ENCODE measurements at places on chromosomes 16 and 17. TPM values are rescaled to one million over a fixed set of nuclear protein-coding genes. Genes with fewer than 3 reads are reported as not detected.

The RNF227 gene
- 2.7 TPM for polyA plus RNA-seq

DNA sequence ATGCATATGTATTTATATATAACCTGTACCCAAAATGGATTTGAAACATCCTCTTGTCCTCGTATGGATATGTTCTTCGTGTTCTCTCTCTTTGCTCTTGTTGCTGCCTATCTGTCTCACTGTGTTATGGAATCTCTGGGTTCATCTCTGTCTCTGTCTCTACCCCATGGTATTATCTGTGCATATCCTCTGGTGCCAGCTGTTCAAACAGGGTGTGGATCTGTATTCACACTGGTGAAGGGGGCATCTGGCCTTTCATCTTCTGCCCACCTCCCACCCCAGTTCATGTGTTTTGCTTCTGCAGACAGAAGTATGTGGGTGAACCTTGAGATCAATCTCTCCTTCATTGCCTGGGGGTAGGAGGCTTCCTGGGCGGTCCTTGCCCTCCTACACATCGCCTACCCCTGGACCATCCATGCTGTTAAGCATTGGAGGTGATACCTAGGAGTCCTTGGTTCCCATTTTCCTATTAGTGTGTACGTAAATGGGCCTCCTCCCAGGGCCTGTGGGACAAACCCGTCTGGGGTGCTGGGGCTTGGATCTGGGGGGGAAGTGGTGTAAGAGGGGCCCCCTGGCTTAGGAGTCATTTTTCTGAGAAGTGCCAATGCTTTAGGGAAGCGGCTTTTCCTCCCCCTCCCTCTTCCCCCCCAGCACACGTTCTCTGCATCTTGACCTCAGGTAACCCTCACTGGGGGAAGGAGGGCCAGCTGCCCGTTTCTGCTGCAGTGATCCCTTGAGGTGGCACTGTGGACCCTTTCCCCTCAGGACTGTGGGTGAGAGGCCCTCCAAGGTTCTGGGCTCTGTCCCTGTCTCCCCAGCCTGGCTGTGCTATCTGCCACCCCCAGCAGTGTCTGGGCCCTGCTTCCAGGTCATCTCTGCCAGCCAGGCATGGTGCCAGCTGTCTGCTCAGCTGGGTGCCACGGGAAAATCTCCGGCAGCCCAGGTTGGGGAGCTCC, 21.1 kb downstream of the RARA start:
- DNase-seq: peak; percentile 63

DNA sequence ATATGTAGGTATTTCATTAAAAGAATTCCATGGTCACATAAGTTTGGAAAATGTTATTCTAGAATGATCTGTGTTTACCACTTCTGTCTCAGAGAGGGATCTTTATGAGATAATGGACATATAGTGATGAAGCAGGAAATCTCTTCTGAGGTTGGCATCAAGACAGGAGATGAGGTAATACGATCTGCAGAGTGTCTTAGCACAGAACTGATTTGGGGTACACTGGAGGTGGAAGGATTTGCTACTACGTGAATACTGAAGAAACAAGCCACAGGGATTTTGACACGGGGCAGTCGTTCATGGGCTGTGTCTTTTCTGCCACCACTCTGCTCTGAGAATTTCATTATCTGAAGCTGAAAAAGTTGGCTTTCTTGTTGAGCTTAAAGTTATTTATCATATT, 5.5 kb downstream of the CBFB start:
- DNase-seq: no peak

DNA sequence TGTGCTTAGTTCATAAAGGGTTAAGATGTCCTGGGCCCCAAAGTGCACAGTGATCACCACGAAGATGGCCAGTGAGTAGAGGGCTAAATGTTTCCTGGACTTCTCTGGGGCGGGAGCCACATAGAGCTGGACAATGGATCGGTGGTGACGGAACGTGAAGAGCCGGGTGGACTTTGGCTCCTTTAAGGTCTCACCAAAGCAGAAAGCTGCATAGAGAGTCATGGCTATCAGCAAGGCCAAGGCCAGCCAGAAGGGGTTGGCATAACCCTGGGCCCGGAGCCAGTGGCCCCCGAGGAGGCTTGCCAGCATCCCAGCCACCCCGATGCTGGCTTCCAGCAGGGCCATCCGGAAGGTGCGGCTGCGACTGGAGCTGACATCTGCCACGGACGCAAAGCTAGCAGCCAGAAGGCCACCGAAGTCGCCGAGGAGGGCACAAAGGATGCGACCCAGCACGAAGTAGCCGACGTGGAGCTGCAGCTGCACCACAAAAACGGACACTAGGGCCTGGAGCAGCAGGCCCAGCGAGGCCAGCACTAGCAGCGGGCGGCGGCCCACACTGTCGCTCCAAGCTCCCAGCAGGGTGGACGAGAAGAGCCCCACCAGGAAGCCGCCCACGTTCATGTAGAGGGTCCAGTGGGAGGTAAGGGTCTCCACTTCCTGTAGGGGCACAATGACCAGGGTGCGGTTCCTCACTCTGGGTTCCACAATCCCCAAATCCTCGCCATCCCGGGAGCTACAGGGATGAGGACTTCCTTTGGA, 1.0 kb downstream of the SLC46A1 start:
- no peak for DNase-seq

DNA sequence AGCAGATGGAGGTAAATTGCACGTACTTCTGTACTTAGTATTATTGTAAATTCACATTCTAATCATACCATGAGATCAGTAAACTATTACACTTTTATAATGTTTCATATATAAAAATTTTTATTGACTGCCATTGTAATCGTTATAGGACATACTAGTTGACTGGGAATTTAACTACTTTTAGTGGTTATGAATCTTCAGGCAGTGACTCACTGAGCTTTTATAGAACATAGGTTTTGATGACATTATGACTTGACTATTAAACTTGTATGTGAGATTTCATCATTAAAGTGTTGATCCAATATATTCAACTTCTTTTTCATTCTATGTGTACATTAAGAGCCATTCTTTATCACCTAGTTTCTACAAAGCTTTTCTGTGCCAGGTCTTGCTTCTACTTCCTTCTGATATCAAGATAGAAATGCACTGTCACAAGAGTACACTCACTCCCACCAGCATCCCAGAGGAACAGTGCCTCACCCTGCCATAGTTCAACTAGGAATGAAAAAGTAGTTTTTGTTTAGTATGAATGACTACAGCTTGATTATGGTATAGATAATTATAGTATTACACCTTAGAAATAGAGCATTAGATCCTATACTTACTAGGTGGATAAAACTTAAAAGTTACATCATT, 142.4 kb upstream of the RBL2 start:
- no peak for DNase-seq

DNA sequence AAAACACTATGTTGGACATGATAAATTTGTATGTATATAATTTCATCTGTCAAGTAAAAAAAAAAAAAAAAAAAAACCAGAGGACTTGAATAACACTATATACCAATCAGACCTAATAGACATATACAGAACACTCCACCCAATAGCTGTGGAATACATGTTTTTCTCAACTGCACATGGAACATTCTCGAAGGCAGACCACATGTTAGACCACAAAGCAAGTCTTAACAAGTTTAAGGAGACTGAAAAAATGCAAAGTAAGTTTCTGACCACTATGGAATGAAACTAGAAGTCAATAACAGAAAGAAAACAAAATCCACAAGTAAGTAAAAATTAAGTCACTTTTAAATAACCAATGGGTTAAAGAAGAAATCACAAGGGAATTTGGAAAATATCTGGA, 8.4 kb upstream of the CNTNAP4 start:
- no peak for DNase-seq

DNA sequence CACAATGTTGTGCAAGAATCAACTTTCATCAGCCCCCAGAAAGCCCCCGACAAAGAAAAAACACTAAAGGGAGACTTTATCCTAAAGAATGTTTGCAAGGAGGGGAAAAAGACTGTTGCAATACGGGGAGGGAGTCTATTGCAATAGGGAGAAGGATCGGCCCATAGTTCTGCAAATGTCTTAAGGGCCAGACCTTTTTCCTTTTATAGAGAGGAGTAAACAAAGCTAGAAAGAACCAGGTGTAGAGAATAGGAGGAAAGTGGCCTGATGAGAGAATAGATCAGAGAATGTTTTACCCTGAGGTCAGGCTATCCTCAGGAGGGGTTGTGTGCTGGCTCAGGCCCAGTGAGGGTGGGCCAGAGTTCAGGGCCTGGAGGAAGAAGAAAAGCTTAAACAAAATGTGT, 8.7 kb upstream of the CAVIN1 start:
- DNase-seq: no peak

The SLC5A10 gene
- 0.09 TPM for polyA plus RNA-seq

DNA sequence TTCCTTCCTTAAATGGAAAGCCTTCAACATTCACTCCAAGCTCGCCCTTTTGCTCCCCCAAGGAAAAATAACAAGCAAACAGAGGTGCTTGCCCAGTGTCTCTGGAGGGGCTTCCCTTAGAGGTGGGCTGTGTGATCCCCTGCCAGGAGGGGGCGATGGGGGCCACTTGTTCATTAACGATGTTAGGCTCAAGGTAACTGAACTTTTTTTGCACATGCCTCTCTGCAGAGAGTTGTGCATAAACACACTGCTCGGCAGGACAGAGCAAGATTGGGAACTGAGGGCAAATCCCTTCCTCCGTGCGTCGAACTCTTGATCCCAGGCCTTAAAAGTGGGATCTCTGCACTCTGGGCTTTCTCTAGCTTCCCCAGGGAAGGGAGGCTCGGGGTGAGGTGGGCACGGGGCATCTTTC, 15.5 kb upstream of the NAGLU start:
- DNase-seq: no peak

The DHRS7C gene
- not detected for polyA plus RNA-seq

DNA sequence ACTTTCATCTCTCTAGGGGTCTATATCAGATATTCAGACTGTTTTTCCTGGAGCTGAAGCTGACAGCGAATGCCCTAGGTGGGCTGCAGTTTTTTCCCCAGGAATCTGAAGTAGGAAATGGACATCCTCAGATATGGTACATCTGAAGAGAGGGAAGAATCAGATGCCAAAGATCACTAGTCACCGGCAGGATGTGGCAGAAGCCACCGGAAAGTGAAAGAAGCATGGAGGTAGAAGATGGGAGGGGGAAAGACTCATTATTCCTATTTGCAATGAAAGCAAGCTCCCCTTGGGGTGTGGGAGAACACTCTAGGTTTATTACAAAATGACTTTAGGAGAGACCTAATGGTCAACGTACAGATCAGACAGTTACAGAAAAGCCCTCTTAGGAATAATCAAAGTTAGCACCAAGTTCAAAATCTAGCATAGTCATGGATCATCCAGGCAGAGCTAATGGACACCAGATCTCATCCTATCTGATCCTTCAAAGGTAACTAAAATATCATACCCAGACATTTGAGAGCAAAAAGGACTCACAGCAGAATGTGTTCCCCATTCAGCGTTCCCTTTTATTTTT, 110.7 kb downstream of the HS3ST3A1 start:
- no peak for DNase-seq

GRCh38 chr16:51017969-51018368, 133.1 kb downstream of the SALL1 start:
- no peak for DNase-seq

The HIGD1B gene
- not detected for polyA plus RNA-seq

DNA sequence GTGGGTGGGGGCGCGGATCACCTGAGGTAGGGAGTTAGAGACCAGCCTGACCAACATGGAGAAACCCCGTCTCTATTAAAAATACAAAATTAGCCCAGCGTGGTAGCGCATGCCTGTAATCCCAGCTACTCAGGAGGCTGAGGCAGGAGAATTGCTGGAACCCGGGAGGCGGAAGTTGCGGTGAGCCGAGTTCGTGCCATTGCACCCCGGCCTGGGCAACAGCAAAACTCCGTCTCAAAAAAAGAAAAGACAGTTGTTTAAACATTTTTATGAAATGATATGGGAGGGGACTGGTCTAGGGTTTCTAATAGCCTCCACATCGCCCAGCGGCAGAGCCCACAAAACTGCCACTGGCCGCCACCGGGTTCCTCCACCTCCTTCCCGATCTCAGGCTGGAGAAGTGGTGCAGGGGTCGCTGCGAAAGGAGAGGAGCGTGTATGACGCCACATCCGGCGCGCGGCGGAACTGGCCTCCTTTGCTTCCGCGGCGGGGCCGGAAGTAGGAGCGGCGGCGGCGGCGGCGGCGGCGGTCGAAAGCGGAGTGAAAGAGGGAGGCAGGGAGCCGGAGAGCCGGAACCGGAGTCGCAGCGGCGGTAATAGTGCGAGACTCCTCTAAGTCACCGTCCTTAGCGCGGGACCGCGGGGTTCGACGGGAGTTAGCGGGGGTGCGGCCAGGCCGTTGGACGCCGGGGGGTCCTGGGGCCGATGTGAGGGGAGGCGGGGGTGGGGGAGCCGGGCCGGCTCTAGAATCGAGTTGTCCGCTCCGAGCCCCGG, at the start of gene PPP4C:
TSS of gene PPP4C (plus strand) at position 492 of the 773 bp plus-strand sequence. CDS start 384 bp downstream, outside the sequence.
- DNase-seq: peak; percentile 89

- peak; percentile 84 for DNase-seq
These were observed 44.0 kb downstream of the PLCG2 start for GRCh38 chr16:81823111-81823510.

The KRTAP2-1 gene
- not detected for polyA plus RNA-seq

DNA sequence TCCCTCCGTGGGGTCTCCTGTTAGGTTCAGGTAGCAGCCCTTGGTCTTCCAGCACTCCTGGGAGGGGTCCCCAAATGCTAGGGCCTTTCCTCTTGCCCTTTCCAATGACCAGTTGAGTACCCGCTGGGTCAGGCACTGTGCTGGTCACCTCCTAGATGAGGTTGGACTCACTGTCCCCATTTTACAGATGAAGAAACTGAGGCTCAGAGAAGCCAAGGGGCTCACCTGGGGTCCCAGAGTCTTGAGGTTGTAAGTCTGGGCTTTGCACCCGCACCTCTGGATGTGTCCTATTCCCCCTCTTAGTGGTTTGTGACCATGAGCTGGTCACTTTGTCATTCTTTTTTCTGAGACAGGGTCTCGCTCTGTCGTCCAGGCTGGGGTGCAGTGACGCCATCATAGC, 1.4 kb upstream of the CASKIN1 start:
- no peak for DNase-seq

The ANKRD40CL gene
- polyA plus RNA-seq: not detected

DNA sequence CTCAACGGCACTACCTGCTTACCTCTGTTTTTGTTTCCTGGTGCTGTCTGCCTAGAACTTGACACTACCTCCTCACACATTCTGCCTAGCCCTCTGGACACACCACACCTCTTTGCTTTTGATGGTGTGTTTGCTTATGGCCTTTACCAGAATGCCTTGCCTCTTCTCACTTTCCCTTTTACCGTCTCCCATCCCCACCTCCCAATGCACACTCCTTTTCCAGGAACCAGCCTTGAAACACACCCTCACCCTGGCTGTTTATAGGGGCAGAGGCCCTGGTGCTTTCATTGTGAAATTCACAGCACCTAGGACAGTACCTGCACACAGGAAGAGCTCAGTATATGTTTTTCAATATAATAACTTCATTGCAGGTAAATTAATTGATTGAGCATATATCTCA, 56.2 kb downstream of the MAP2K6 start:
- no peak for DNase-seq

The NT5C gene
- polyA plus RNA-seq: 94.8 TPM

Data from naive B cell (primary cell).